Left colon (tissue), 2 donors: ENCODE measurements at places on chromosomes 7 and 10.

GRCh38 chr10:124875596-124875995, 66.3 kb upstream of the ZRANB1 start:
- no peak for DNase-seq

DNA sequence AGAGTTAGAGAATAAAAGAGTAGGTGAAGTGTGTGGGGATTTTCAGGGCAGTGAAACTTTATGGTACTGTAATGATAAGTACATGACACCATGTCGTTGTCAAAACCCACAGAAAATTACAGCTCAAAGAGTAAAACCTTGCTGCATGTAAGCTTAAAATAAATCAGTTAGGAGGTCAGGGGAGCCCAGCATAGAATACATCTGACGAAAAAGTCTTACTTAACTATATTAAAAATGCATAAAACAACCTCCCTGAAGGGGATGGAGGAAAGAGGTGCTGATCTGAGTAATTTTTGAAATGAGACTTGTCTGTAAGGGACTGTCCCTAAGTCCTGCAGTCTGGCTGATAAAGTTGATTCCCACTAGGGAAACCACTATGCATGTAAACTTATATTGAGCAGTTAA, 49.8 kb upstream of the AKR1E2 start:
- no peak for DNase-seq

DNA sequence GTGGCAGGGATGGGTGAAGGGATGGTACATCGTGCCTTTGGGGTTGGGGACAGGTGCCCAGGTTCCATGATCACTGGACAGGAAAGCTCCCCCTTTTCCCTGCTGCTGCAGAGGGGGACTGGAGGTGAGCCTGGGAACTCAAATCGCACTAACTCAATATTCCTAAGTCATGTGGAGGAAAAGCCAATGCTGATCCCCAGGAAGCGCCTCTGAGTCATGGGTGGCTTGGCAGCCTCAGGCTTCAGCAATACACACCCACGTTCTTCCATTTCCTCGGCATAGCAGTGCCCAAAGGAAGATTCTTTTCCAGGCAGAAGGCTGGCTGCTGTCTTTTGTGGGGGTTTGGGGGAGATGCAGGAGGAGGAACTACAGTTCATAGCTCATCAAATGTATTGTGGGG, 165.8 kb downstream of the CCDC3 start:
- no peak for DNase-seq

DNA sequence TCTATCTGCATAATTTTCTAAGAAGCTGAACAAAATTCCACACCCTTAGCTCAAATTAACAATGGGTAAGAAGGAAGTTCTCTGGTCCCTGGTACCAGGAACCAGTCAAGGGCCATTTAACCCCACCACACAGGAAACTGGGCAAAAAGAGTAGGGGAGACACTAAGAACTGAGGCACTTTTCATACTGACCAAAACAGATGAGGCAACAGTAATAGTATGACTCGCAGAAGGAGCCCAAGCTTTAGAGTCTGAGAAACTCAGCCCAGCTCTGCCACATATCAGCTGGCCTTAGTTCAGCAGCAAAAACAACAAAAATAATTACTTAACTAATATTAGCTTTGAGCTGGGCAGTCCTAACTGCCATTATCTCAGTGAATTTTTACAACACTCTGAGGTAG, 221.2 kb downstream of the FAM107B start:
- no peak for DNase-seq

- DNase-seq = no peak
Observed at GRCh38 chr10:109940553-109940952, 17.2 kb upstream of the XPNPEP1 start.
